ENCODE measurements at places on chromosomes 5 and 9. TPM values are rescaled to one million over a fixed set of nuclear protein-coding genes. Genes with fewer than 3 reads are reported as not detected.

SELENOP gene
- polyA plus RNA-seq = 30.3 TPM

PPP3R2 gene
- polyA plus RNA-seq = 0.31 TPM

EQTN gene
- 15.1 TPM for polyA plus RNA-seq

SPATA31A3 gene
- not detected for polyA plus RNA-seq

MSH3 gene
- polyA plus RNA-seq = 12.9 TPM

SLC6A18 gene
- polyA plus RNA-seq = not detected

CTXN3 gene
- not detected for polyA plus RNA-seq

GDA gene
- polyA plus RNA-seq = 0.66 TPM

IL7R gene
- not detected for polyA plus RNA-seq

C6 gene
- polyA plus RNA-seq = not detected

SPINK4 gene
- not detected for polyA plus RNA-seq

PCDHB6 gene
- polyA plus RNA-seq = 1.4 TPM

PCDHA13 gene
- 31.9 TPM for polyA plus RNA-seq

KLHL3 gene
- 50.7 TPM for polyA plus RNA-seq

CCDC183 gene
- not detected for polyA plus RNA-seq

SCGB3A2 gene
- polyA plus RNA-seq = not detected

IFNA2 gene
- 0.22 TPM for polyA plus RNA-seq

SLCO6A1 gene
- not detected for polyA plus RNA-seq

SLC34A3 gene
- not detected for polyA plus RNA-seq

IFNK gene
- polyA plus RNA-seq = not detected

TPM2 gene
- 17.9 TPM for polyA plus RNA-seq

TICAM2 gene
- polyA plus RNA-seq = 1.6 TPM

SLC46A2 gene
- not detected for polyA plus RNA-seq

MARCOL gene
- not detected for polyA plus RNA-seq

DAB2IP gene
- 0.07 TPM for polyA plus RNA-seq

CDKN2B-AS1 gene
- 2.5 TPM for polyA plus RNA-seq

PCDH12 gene
- polyA plus RNA-seq = 0.03 TPM

TERT gene
- not detected for polyA plus RNA-seq

TAL2 gene
- not detected for polyA plus RNA-seq

GRXCR2 gene
- polyA plus RNA-seq = not detected

PGM5 gene
- 0.39 TPM for polyA plus RNA-seq

TMC1 gene
- 0.87 TPM for polyA plus RNA-seq

MRPS30 gene
- 54.0 TPM for polyA plus RNA-seq

DDX31 gene
- 2.9 TPM for polyA plus RNA-seq

MELK gene
- not detected for polyA plus RNA-seq

SLC36A2 gene
- not detected for polyA plus RNA-seq
